ENCODE measurements at places on chromosomes 11 and 22. TPM values are rescaled to one million over a fixed set of nuclear protein-coding genes. Genes with fewer than 3 reads are reported as not detected.

CRYBA4 gene
- total RNA-seq, result not detected

FZD4 gene
- total RNA-seq, result 30.6 TPM

AQP11 gene
- 2.8 TPM for total RNA-seq

UBASH3B gene
- 14.4 TPM for total RNA-seq

OR5A2 gene
- not detected for total RNA-seq

All from smooth muscle cell of bladder (primary cell).